ENCODE measurements at places on chromosomes 3 and 15.

- no peak for DNase-seq
These were observed 72.3 kb downstream of the CLDN11 start for GRCh38 chr3:170490828-170491560.

GRCh38 chr3:150751781-150752263 is 11.1 kb downstream of the SIAH2 start:
- DNase-seq, result no peak

DNA sequence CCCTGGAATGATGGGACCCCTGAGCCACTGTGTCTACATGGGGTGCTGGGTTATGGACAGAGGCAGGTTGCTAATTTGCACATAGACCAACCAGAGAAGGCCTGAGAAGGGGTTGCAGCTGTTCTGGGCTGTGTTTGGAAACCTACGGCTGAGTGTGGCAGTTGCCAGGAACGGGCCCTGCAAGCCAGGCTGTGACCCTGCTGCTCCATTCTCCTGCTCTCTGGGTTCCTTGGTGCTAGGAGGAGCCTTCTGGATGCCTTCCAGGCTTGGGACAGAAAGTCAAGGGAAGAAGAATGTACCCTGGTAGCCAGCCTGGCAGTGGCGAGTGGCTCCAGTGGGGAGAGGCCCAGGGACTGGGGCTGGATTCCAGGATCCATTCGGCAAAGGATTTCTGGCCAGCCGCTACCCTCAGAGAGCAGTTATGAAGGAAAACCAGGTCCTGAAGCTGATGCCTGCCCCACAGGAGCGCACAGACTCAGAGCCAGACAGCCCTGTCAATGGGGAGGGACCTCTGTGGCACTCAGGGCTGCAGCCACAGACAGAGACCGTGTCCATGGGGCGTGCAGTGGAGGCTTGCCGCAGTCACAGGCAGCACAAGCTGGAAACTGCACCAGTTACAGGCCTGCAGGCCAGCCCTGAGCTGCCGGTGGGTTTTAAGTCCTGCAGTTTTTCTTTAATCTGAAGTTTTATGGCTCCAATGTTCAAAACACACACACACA is 55.1 kb upstream of the ACAD9 start:
- DNase-seq, result no peak

- no peak for DNase-seq
These were observed 357.9 kb downstream of the LSAMP start for GRCh38 chr3:116087426-116087825.

DNA sequence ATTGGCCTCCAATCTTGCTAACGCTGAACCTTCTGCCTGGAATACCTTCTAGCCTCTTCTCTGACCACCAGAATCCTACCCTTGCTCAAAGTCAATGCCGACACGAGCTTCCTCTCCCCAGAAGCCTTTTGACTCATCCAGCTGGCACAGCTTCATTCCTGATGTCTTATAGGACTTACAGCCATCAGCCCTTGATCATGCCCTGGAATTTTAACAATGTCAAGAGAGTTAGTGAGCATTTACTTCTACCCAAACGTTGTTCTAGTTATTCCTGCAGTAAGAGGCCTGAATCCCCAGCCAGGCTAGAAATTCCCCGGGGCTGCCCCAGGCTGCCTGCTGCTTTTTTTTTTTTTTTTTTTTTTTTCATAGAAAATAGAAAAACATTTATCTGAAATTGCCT is 3.9 kb downstream of the CYP1A2 start:
- peak; percentile 51 for DNase-seq

GRCh38 chr3:70386043-70386442 is 73.6 kb upstream of the MDFIC2 start:
- no peak for DNase-seq

DNA sequence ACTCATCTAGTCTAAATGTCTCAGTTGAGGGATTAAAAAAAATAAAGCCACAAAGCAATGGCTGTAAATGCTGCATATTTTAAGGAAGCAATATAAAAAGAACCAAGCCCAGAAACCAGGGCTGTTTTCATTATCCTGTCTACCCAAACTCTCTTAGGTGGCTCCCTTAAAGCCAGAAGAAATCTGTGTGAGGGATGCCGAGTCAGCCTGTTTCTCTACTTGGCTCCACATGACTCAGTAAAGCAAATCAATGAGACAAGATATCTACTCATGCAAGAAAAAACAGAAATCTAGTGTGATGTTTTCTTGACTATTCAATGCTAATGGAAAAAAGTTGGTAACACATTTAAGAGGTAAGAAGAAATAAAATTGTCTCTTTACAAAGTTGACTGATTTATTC is 296.2 kb downstream of the ZBTB20 start:
- no peak for DNase-seq

GRCh38 chr3:52242039-52242438 is 3.1 kb upstream of the TWF2 start:
- no peak for DNase-seq

DNA sequence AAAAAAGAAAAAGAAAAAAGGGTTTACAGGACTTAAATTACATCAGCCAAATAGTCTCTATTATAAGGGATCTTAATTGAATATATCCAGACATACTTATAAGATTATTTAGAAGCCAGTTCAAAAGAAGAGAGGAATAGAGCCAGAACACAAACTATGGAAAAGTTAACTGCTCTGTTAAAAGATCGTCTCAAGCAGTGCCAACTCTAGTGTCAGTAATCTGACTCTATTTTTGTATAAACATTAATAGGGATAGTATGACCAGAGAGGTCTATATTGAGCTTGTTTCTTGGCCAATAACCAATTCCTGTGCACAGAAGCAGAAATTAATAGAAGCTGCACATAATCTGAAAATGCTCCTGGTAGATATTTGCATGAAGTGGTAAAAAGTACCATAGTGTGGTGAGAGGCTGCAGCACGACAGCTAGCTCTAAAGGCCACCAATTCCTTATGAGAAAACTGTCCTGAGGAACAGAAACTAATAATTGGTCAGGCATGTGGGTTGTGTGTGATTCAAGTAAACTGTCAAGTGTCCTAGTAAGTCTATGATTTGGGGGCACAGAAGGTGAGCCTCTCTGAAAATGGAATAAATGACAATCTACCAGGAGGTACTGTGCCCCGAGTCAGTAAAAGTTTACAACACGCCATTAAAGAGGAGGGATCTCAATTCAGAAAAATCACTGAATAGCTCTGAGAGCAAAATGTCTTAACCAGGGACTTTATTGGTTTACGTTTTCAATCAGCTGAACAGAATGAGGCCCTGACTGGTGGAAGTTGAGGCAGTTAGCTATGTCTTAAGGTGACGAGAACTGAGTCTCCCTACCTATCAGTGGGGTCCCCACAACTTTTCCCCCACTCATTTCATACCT is 51.5 kb upstream of the NANOGP8 start:
- DNase-seq, result no peak

DNA sequence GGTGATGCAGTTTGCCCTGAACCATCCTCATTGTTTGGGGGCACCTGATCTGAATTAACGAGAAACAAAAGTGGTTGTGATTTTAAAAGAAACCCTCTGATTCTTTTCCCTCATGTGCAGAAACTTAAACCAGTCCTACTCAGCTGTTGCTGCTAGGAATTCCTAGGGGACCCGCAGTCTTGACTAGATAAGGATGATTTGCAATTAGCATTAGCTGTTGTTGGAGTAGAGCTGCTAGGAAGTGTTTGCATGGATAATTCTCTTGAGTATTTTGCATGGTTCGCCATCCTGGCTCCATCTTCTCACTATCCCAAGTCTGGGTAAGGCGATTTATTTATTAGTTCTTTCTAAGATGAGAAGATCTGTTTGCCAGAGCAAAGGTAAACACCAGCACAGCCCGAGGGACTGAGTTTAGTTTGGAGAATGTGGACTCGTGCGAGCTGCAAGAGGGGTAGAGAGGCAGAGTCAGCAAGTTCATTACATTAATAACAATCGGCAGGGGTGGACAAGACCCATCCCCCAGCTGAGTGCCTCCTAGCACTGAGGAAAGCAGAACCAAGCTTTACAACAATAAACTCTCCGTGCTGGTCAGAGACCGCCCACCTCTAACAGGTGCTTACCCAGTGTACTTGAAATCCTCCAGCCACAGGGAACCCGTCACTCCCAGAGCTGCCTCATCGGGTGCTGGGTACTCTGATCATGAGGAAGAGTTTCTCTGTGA is 4.1 kb downstream of the FGD5 start:
- DNase-seq, result no peak

DNA sequence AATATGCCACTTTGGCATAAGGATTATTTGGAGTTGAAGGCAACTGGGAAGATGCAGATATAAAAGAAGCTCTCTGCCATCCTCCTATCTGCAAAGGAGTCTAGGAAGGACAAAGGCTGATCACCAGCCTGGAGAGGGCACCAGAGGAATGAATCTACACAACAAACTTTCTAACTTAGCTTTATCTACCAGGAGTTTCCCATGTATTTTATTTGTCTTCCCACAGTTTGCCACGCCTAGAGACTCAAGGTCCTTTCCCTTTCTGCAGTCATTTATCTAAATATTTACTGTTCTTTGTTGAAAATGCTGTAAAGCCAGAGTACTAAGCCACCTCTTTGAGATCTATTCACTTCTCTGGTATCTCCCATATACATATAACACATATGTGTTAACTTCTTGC is 32.2 kb downstream of the GPR176 start:
- DNase-seq, result peak; percentile 47

- DNase-seq, result no peak
These were observed 391.3 kb downstream of the MAGI1 start for GRCh38 chr3:65647369-65647768.

DNA sequence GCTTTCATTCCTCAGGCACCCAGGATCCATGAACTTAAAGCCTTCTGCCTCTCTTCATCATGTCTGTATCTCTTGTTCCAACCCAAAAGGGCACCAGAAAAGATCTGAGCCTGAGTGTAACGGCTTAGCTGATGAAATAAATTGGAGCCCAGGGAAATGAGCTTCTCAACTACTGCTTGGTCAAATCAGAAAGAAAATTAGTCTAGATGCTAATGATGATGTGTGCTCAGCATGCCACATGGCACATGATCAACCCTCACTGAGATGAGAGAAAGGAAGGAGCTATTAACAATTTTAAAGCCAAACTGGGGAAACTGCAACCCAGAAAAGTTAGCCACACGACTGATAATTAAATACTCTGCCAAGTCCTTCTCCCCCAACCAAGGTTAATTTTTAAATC is 325.7 kb downstream of the CNTN3 start:
- no peak for DNase-seq

DNA sequence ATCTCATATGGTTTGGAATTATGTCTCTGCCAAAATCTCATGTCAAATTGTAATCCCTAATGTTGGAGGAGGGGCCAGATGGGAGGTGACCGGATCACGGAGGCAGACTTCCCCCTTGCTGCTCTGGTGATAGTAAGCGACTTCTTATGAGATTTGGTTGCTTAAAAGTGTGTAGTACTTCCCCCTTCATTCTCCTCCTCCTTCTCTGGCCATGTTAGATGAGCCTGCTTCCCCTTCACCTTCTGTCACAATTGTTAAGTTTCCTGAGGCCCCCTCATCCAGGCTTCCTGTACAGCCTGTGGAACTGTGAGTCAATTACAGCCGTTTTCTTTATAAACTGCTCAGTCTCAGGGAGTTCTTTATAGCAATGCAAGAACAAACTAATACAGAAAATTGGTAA is 51.1 kb downstream of the NEDD4 start:
- DNase-seq, result no peak

- DNase-seq, result peak; percentile 91
These were observed 102.5 kb downstream of the AKAP13 start for GRCh38 chr15:85482894-85483293.

GRCh38 chr3:32675650-32676049 is 9.3 kb upstream of the CNOT10 start:
- DNase-seq, result no peak

- DNase-seq, result peak; percentile 81
These were observed 48.3 kb upstream of the TRIM42 start for GRCh38 chr3:140629357-140630137.

DNA sequence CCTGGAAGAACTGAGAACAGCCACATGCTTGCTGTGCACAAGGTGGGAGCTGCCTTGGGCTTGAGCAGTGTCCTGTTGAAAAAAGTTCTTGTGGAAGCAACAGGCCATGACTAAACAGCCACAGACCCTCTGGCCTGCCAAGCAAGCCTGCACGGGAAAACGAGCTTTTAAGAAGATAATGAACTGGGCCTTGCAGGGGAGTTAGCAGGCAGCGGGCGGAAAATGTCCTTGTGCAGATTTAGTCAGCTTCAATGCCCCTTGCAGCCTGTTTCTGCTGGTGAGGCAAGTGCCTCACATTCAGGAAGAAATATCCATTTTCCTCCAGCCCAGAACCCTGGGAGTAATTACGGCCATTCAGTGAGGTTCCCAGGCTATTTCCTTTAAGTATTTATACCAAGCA is 126.2 kb upstream of the KLHL25 start:
- DNase-seq, result no peak

DNA sequence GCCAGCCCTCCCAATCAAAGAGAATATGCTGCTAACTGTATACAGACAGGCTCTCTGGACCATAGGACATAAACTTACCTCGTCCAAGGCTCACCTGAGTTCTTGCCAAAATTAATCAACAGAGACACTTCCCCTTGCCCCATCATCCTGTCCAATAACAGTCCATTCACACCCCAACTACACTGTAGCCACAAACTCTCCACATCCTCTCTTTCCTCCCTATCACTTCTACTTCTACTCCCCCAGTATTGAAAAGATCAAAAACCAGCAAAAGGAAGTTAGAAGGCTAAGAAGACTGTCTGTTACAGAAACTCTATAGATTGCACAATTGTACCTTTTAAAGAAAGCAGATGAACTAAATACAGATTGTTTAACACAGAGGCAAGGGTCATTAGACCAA is 133.5 kb upstream of the STT3B start:
- no peak for DNase-seq

- no peak for DNase-seq
These were observed 400.1 kb upstream of the MDFIC2 start for GRCh38 chr3:70712449-70713082.

- peak; percentile 73 for DNase-seq
These were observed 426.5 kb upstream of the RASGRP1 start for GRCh38 chr15:38991126-38991525.

DNA sequence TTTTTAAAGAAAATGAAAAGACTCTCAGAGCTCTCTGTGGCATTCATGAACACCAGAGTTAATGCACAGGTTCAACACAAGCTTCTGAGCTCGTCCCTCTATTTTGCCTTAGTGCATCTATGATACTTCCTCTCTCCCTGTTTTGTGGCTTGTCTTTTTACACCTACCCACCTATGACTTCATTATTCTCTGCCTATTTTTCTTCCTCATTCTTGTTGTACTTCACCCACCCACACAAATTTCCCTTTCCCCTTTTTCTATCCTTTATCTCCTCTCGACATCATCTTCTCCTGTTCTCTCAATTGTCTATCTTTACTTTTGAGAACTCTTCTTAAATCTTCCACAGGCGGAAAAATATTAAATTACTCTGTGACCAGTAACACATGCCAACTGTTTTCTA is 48.6 kb downstream of the OR5H15 start:
- DNase-seq, result no peak

GRCh38 chr3:132840201-132840700 is 118.0 kb upstream of the NPHP3 start:
- no peak for DNase-seq
